Esophagus squamous epithelium (tissue), 5 donors: ENCODE measurements at places on chromosomes 7 and 10.

GRCh38 chr10:19449860-19450259, 366.4 kb upstream of the PLXDC2 start:
- DNase-seq: no peak

DNA sequence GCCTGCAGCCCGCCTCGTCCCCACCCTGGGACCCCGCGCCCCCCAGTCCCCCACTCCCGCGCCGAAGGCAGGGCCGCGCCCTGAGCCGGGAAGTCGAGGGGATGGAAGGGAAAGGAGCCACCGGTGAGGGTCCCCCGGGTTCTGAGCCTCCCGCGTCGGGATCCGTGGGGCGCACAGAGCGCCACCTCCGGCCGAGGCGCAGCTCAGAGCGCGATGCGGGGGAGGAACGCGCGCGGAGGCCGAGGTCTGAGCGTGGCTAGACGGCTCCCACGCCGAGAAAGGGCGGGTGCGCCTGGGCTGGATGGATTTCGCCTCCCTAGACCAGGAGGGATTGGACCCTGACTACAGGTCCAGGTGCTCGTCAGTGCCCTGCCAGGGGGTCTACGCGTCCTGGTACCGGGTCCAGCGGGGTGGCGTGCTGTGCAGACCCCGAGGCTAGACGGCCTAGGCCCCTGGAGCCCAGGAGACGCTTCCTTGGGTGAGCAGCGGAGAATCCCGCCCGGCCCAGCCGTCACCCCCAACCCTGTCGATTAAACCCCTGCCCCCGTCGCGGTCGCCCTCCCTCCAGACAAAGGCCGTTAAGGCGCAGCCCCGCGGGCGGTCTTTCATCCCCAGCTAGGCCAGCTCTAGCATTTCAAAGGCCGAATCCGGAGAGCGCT, 986 bp upstream of the PDGFA start:
- no peak for DNase-seq

GRCh38 chr10:61804414-61804813, 97.1 kb upstream of the ARID5B start:
- DNase-seq: no peak

GRCh38 chr7:135822376-135822775, 73.8 kb upstream of the FAM180A start:
- no peak for DNase-seq

DNA sequence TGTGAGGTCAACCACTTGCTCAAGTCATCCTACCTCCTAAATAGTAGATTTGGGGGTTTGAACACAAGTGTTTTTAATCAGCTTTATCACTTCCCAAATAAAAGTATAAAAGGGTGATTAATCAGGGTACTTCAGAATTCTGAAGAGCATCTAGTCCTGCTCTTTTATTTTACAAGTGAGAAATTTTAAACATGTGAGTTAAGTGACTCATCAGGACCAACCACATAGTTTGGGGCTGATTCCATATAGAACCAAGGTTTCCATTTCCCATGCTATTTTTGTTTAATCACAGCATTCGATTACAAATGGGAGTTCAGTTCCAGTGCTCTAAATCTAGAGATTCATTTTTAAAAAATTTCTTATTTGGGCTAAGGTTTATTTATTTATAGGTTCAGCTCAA, 113.4 kb downstream of the GPR158 start:
- no peak for DNase-seq

DNA sequence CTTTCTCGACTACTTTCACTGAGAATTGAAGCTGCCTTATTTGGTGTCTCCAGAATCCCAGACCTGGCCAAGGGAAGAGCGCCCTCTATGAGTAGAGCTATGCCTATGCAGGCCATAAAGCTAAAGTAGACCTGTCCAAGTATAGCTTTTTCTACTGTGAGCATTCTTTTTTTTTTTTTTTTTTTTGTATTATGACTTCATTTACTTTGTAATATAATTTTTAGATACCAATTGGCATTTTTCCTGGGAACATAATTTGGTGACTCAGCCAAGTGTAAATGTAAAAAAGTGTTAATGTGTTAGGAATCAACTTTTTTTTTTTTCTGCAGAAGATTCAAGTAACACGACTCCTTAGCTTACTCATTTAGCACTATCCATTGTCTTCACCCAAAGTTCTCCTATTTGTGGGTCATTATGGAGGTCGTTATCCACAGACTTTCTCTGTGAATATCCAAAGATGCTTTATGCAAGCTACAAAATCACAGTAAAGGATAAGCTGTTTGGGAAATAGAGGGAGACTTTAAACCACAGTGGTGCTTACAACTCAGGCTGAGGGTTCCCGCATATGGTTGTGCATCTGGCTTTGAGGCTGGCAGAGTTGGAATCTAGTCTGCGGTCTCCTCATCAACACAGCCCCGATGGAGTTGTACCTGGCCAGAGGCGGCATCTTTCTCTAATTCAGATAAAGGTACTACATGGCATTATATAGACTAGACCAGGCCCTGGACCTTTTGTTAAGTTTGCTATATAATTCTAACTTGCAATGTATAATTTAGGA, 1040.2 kb upstream of the SORCS1 start:
- no peak for DNase-seq

- no peak for DNase-seq
Measured at GRCh38 chr7:69677054-69677852, 79.0 kb downstream of the AUTS2 start.

DNA sequence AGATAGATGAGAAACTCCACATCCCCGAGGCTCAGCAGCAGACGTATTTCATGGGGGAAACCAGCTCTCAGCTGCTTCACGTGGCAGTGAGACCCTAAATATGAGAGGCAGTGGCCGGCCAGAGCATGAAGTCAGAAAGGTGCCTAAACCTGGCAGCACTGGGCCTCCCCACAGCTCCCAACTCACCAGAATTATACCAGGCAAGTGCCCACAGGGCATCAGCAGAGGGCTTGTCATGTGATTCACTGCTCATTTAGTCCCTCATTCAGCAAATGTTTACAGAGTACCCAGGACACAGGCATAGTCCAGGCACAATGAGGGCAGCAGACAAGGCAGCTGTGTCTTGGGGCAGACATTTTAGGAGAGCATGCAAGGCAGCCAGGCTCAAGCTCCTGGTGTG, 212.6 kb downstream of the PTPRN2 start:
- DNase-seq: no peak

GRCh38 chr7:101588131-101588935, 40.8 kb downstream of the MYL10 start:
- DNase-seq: no peak

- DNase-seq: no peak
Measured at GRCh38 chr10:36591436-36591835, 534.0 kb upstream of the ANKRD30A start.

GRCh38 chr7:42560866-42561265, 323.9 kb upstream of the GLI3 start:
- no peak for DNase-seq

- DNase-seq: peak; percentile 35
Measured at GRCh38 chr7:1028775-1029636, 15.3 kb upstream of the GPR146 start.

GRCh38 chr7:92847305-92847704, 10.9 kb upstream of the CDK6 start:
- no peak for DNase-seq

- no peak for DNase-seq
Measured at GRCh38 chr10:27527666-27528295, 23.7 kb downstream of the RAB18 start.

DNA sequence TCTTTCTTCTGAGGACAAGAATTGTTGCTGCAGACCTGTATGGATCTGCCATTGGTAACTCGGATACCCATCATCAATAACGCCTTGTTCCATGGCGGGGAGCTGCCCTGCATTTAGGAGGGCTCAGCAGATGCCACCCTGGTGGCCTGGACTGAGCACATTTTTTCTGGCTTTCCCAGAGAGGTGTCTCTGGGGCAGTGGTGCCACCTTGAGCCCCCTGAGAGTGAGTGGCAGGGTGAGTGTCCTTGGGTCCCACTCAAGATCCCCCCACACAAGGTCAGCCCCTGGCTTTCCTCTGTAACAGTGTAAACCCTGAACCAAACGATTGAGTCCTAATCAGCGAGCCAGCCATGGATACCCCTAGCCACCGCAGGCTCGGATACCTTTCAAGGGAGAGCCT, 258.6 kb downstream of the GLRX3 start:
- no peak for DNase-seq

DNA sequence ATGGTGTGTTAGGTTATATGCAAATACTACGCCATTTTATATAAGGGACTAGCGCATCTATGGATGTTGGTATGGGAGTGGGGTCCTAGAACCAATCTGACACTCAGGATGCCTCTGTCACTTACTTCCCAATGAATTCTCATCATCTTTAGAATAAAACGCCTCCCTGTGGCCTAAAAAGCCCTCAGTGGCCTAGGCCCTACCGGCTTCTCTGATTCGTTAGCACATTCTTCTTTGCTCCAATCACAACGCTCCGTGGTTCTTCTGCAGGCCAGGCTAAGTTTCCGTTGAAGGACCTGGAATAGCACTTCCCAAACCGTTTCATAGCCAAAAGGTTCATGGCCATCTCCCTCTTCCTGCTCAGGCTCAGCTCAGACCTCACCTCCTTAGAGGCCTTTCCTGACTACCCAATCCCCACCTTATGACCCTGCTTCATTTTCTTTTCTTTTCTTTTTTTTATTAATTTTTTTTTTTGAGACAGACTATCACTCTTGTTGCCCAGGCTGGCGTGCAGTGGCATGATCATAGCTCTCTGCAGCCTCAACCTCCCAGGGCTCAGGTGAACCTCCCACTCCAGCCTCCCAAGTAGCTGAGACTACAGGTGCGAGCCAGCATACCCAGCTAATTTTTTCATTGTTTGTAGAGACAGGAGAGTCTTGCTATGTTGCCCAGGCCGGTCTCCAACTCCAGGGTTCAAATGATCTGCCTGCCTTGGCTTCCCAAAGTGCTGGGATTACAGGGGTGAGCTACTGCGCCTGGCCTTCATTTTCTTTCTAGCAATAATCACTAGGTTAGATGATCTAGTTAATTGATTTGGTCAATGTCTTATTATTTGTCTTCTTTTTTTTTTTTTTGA, 24.5 kb upstream of the YWHAG start:
- DNase-seq: no peak

DNA sequence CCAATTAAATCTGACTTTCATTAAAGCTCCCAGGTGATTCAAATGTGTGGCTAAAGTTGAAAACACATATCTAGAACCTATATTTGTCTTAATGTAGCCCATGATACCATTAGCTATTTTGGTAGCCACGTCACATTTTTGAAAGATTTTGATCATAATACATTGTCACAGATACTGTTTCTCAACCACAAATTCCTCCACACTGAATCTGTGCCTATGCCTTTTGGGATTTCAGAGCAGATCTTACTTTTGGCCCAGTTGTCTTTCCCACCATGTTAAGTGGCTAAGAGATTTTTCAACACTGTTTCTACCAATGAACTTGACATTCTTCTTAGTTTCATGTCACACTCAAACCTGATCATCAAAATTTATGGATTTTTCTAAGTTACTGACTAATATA, 47.4 kb downstream of the CH25H start:
- DNase-seq: no peak

GRCh38 chr7:20089431-20089830, 127.8 kb downstream of the MACC1 start:
- DNase-seq: no peak

DNA sequence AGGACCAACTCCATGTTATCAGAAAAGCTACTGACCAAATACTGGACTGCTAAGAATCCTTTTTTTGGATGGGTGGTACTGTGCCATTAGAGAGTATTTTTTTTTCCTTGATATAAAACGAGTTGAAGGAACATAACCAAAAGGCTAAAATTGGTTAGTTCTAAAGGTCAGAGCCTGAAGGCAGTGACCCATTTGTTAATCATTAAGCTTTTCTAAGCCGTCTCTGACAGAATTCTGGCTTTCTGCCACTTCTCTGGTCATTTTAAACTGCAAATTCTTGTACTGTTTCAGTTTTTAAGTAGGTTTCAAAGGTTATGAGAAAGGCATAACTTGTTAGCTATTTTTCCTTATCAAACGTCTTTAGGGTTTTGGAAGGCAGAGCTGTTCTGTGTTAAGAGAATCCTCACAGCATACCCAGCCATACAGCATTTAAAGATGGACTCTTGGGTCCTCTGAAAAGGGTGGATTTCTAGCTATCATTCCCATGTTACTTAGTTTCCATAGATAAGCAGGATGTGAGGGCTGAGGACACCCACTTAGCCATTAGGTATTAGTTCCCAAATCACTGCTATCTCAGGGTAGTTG, 196.8 kb downstream of the RNLS start:
- no peak for DNase-seq
